SHP77 treated with DMSO at 0.1 percent for 48 hours (cell line): ENCODE measurements at places on chromosomes 7 and 10.

DNA sequence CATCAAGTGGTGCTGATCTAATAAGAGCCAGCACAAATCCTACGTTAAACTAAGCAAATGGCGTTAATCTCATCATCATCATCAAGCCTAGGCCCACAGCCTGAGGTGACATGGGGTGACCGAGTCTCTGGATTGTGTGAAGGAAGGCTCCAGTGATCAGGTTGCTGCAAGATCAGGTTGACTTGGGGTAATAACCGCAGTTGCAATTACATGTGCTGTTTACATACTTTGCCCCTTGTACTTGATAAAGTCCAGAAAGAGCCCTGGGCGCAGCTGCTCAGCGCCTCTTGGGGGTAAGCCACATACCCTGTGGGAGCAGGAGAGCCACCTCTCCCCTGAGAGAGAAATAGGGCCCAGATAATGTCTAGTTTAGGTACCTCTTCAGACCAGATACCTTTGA, 228.1 kb downstream of the WDR11 start:
- no peak for DNase-seq

DNA sequence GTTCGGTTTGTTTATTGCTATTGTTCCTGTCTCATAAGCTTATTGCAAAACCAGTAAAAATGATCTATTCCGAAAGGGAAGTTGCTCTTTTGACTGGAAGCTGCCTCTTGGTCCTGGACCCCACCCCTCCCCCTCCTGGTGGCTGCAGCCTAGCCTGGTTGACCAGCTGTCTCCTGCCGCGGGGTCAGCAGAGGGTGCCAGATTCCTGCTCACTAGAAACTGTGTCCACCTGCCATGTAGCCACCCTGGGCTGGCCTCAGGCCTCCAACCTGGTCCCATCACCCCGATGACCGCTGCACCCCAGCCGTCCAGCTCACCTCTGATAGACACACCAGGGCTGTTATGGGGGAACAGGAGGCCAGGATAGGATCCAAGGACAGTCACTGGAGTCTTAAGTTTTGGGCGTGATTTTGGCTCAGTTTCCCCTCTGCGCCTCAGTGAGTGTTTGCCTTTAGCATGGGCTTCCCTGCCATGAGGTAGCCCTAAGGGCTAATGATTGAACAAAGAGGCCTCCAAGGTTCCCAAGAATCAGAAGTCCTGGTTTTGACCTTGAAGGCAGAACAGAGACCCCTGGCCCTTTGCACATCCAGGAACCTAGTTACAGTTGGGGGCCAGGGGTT, 32.9 kb upstream of the SLF2 start:
- DNase-seq = no peak

DNA sequence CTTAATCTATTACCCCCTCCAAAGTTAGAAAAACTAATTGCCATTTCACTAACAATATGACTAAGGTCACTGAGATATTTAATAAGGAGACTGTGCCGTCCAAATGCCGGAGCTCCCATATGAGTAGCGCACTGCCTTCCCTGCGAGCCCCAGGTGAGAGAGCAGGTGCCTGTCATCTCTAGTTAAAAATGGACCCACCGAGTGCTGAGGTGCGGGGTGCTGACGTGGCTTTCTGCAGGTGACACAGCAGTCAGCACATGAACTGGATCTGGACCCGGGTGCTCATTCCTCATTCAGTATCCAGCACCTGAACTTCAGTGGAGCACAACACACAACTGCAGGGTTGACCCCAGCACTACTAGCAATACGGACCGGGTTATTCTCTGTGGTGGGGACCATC, 138.0 kb upstream of the NPS start:
- DNase-seq = no peak

DNA sequence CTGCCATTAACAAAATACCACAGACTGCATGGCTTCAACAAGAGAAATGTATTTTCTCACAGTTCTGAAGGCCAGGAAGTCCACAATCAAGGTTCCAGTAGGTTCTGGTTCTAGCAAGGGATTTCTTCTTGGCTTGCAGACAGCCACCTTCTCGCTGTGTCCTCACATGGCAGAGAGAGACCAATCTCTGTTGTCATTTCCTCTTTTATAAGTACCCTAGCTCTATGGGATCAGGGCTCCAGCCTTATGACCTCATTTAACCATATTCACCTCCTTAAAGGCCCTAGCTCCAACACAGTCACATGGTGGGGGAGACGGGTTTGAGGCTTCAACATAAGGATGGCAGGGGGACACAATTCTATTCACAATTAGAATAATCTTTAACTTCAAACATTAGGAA, 23.6 kb downstream of the ABI1 start:
- no peak for DNase-seq

DNA sequence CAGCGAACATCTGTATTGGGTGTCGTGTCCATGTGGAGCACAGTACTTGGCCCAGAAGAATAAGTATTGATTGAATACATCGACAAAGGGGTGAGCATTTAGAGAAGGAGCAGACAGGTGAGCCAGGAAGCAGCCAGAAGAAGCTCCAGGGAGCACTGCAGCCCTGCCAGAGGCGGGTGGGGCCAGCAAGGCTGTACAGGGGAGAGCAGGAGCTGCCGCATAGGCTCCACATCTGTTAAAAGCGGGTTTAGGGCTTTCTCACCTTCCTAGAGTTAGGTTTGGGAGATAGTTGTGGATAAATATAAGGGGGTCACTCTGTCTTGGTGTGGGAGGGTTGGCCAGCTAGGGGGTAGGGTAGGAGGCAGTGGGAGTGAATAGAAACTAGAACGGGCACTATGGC, 1.3 kb upstream of the CPA1 start:
- DNase-seq = no peak

DNA sequence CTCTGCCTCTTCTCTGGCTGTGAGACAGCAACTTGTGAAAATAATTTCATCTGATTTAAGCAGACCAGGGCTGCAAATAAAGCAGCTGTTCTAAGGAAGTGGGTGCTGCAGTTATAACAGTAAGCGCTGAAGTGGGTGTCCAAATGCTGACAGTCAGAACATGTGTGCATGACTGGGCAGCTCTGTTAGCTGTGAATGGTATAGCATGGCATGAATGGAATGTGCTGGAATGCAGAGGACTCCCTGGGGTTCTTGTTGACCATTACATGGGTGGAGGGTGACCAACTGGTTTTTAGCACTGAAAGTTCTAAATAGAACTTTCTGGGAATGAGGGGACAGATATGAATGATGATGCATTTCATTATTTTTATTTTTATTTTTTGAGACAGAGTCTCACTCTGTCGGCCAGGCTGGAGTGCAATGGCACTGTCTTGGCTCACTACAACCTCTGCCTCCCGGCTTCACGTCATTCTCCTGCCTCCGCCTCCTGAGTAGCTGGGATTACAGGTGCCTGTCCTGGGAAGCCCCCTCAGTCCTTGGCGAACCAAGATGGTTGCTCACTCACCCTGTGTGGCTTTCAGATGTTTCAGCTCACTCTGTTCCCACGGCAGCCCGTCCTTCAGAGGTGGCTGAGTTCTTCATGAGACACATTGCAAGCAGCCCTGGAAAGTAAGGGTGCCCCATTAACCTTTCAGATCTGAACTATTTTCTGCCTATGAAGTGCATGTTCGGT, 319.8 kb upstream of the PHYHIPL start:
- DNase-seq = no peak

DNA sequence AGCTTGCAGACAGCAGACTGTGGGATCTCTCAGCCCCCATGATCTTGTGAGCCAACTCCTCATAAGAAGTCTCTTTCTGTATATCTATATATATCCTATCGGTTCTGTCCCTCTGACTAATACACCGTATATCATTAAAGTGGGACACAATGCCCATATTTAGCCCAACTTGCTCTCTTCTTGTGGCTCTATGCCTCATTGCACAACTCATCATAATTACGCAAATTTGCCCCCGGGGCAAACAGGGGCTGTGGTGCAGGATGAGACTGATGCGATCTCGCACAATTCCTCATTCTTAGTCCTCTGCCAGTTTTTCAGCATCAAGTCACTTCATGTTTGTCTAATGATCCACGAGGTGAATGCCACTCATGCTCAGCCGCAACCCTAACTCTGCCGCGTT, 183.2 kb downstream of the PRPF18 start:
- DNase-seq = no peak

DNA sequence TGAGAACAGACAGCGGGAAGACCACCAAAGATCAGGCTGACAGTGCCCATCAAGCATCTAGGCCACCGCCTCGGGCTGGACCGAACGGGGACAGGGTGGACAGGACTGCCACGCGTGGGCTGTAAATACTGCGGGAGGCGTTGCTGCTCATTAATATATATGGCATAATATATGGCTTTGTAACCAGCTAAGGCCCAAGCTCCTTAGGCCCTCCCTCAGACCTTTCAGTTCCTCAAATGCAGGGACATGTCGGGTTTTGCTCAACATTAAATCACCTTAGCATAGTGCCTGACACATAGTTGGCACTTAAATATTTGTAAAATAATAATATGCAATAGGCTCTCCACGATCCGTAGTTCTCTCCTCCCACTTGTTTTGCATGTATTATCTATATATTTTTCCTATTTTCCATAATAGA, 402 bp upstream of the TMEM168 start:
- no peak for DNase-seq

GRCh38 chr7:158206341-158206740, 381.3 kb downstream of the PTPRN2 start:
- no peak for DNase-seq

DNA sequence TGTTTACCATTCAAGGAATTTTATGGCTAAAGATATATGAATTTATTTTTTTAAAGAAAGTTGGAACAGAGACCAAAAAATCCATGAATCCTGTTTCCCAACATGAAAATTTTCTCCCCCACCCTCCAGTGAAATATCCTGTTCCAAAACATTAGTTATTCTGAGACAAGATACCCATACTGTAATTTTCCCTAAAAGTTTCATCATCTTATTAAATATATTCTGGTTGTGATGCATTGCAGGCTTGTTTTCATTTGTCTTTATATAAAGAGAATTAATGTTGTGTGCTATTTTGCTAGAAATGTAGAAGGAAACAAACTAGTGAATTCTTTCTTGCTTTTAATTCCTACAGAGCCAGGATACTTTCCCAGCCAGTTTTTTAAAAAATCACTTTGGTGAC, 106.6 kb downstream of the EXOC4 start:
- DNase-seq = no peak

DNA sequence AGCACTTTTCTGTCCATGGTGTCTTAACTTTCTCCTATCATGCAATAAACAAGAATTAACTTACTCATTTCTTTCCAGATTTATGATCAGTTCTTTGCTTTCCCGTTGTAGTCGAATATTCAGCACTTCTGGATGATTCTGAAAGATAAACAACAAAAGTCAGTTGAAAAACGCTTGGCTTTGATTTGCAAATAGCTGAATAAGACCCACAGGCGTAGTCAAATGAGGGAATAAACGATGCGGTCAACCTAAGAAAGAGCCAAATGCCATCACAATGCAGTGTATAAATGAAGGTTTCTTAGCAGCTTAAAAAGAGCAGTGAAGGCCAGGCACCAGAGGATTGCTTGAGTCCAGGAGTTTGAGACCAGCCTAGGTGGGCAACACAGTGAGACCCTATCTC, 109.4 kb downstream of the ADAM12 start:
- DNase-seq = no peak

DNA sequence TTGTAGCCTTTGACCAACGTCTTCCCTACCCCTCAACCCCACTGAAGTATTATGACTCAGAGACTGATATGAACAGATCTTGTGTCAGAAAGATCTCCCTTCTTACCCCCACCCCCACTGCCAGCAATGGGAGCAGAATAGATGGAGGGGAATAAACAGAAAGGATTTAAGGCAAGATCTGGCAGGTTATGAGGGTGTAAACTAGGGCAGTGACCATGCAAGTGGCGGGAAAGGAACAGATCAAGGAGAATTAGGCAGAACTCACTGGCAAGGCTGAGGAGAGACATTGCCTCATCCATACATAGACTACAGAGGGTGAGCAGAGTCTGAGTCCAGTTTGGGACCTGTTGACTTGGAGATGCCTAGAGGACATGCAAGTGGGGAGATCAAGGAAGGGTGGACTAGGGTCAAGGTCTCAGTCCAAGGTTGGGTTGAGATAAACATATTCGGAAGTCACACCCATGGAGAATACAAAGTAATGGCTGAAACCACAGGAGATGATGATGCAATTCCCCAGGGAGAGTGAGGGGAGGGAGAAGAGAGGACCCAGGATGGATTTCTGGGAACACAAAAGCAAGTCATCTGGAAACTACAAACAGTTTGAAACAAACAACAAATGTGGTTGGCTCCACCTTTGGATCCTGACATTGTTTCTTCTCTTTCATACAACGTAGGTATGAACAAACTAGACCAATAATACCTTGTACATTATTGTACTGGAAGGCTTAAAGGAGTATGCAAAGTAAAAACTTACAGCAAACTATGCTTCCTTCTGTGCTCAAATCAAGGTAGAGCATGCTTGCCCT, 44.9 kb upstream of the IL6 start:
- no peak for DNase-seq

DNA sequence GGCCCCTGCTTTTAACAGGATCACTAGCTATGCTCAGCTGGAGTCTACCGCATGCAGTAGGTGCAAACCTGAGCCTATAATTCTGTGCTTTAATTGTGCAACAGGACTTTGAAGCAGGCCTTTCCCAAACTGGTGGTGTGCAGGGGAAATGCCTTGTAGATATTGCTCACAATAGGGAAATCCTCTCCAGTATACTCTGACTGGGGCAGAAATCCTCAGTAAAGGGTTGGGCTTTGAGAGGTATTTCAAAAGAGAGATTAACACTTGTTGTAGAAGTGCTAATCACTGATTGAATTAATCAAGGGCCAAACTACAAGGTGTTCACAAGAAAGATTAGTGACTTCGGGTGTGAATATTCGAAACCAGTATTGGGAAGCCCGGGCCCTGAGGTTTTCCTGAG, 58.5 kb upstream of the EXOC6 start:
- no peak for DNase-seq

GRCh38 chr7:17493446-17493845, 195.0 kb downstream of the AHR start:
- DNase-seq = no peak

DNA sequence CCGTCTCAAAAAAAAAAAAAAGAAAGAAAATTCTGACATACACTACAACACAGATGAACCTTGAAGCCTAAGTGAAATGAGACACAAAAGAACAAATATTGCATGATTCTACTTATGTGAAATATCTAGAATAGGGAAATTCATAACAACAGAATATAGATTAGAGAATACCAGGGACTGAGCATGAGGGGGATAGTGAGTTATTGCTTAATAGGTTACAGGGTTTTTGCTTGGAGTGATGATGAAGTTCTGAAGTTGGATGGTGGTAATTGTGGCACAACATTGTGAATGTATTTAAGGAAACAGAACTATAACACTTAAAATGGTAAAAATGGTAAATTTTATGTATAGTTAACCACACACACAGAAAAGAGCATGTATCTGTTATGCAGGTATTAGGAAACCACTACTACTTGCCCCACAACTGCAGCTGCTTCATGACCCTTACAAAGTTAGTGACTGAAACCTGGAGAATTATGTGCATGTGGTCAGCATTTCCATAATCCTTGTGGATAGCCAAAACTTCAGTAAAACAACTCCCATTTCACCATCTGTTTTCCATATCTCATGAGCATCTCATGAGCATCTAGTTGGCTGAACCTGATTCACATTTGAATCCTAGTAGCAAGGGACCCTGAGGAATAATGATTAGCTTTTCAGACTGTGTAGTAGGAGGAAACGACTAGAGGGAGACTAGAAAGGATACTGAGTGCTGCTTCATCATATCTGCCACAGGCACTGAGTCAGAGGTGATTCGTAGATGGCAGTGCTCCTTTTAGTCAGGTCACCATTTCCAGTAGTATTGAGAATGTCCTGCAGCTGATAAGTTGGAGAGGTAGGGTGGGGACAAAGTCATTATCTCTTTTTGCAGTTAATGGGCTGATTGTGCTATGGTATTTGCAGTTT, 26.3 kb downstream of the SAMD8 start:
- no peak for DNase-seq
